A549 treated with AZD2906 at 1 μM for 4 hours (cell line): ENCODE measurements at places on chromosomes 2 and 18. TPM values are rescaled to one million over a fixed set of nuclear protein-coding genes. Genes with fewer than 3 reads are reported as not detected.

Gene SERPINB12
- total RNA-seq, result not detected in 5 replicates

Gene KCNF1
- 19.4 to 39.2 TPM (median 29.8 TPM) in 5 replicates for total RNA-seq

Gene C1GALT1C1L
- 1.5 to 2.6 TPM (median 2.4 TPM) in 5 replicates for total RNA-seq

Gene PLCL1
- 0.02 TPM in 1 of 5 replicates, not detected in the others for total RNA-seq

Gene HNRNPA3
- 333 to 366 TPM (median 351 TPM) in 5 replicates for total RNA-seq

Gene SFTPB
- total RNA-seq, result 0.10 to 0.25 TPM (median 0.12 TPM) in 5 replicates

Gene TMEM163
- 0.09 to 0.17 TPM (median 0.10 TPM) in 5 replicates for total RNA-seq

Gene ANKRD23
- total RNA-seq, result 1.2 to 2.1 TPM (median 1.7 TPM) in 5 replicates

Gene PCBP1
- total RNA-seq, result 371 to 434 TPM (median 410 TPM) in 5 replicates

Gene SERPINB13
- not detected in 5 replicates for total RNA-seq

Gene RNF144A
- 6.8 to 9.3 TPM (median 8.7 TPM) in 5 replicates for total RNA-seq

Gene RNF125
- 0.22 to 0.31 TPM (median 0.27 TPM) in 5 replicates for total RNA-seq

Gene AMER3
- not detected in 5 replicates for total RNA-seq
